ENCODE measurements at places on chromosomes 11 and 22. TPM values are rescaled to one million over a fixed set of nuclear protein-coding genes. Genes with fewer than 3 reads are reported as not detected.

DNA sequence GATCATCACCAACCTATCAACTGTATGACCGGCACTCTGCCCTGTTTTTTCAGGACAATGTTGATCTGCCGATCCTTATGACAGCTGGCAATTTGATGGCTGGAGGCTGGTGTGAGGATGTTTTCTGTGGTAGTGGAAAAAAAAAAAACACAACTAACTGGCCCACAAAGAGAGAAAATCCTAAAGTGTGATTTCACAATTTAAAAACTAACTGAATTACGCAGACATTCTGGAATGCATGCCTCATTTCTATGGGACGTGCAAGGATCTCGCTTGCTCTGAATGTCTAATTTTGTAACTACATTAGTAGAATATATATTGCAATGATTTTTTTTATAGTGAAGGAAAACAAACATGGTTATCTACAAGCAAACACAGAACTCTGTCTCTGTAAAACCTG is 590.5 kb downstream of the ETS1 start:
- no peaks in the 10 kb centered on the region for H3K4me1 ChIP-seq
- no peaks in the 10 kb centered on the region for H3K36me3 ChIP-seq
- no peaks in the 10 kb centered on the region for H3K27me3 ChIP-seq
- no peak overlapping the region for H3K4me3 ChIP-seq
- no peak for DNase-seq
- no peak overlapping the region for H3K27ac ChIP-seq

DNA sequence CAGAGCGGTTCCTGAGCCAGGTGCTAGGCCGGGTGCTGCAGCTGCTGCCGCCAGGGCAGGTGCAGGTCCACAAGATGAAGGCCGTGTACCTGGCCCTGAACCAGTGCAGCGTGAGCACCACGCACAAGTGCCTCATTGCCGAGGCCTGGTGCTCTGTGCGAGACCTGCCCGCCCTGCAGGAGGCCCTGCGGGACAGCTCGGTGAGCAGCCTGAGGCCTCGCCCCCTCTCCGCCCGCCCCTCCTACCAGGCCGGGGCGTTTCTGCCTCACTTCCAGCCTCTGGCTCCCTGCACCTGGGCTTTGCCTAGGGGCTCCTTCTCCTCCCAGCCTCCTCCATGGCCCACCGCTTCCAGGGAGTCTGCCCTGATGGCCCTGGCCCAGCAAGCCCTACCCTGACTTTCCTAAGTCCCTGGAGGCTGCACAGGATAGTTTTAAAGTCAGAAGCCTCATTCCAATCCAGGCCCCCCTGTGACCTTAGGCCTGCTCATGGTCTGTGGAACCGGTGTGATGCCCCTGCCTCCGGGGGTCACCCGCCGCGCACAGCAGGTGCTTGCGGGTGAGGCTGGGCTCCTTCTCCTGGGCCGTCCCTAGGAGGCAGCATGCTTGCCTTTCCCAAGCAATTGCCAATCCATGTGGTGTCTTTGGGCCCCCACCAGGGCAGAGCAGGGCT is 5.5 kb downstream of the TCIRG1 start:
- H3K4me3 ChIP-seq = no peak overlapping the region
- peaks cover 6% of the 10 kb centered on the region for H3K4me1 ChIP-seq
- peak overlapping the region; percentile 27 for H3K27ac ChIP-seq

GRCh38 chr11:118054712-118055640 is 21.9 kb upstream of the TMPRSS4 start:
- H3K27me3 ChIP-seq = no peaks in the 10 kb centered on the region
- H3K4me1 ChIP-seq = peaks cover 13% of the 10 kb centered on the region
- H3K4me3 ChIP-seq = no peak overlapping the region
- no peaks in the 10 kb centered on the region for H3K36me3 ChIP-seq
- no peak overlapping the region for H3K27ac ChIP-seq
- no peak for DNase-seq

- no peak overlapping the region for H3K27ac ChIP-seq
- peaks cover 36% of the 10 kb centered on the region for H3K4me1 ChIP-seq
- H3K36me3 ChIP-seq = no peaks in the 10 kb centered on the region
- H3K27me3 ChIP-seq = no peaks in the 10 kb centered on the region
- DNase-seq = no peak
Observed at GRCh38 chr22:33299245-33299956, 241.2 kb upstream of the SYN3 start.

- peak; percentile 25 for DNase-seq
- H3K27ac ChIP-seq = no peak overlapping the region
- peak overlapping the region; percentile 66 for H3K4me3 ChIP-seq
- H3K27me3 ChIP-seq = peaks cover 3% of the 10 kb centered on the region
- peaks cover 10% of the 10 kb centered on the region for H3K36me3 ChIP-seq
Observed at GRCh38 chr11:77590194-77590782, 535 bp downstream of the AQP11 start.

- H3K27ac ChIP-seq = no peak overlapping the region
- no peak overlapping the region for H3K4me3 ChIP-seq
- no peaks in the 10 kb centered on the region for H3K4me1 ChIP-seq
- H3K27me3 ChIP-seq = no peaks in the 10 kb centered on the region
Observed at GRCh38 chr11:1458340-1459218, 28.0 kb downstream of the MOB2 start.

- no peak overlapping the region for H3K27ac ChIP-seq
- H3K4me3 ChIP-seq = peak overlapping the region; percentile 13
- H3K27me3 ChIP-seq = peaks cover 33% of the 10 kb centered on the region
- no peaks in the 10 kb centered on the region for H3K36me3 ChIP-seq
- no peak for DNase-seq
Observed at GRCh38 chr22:50733521-50734342, 4.3 kb upstream of the ACR start.

DNA sequence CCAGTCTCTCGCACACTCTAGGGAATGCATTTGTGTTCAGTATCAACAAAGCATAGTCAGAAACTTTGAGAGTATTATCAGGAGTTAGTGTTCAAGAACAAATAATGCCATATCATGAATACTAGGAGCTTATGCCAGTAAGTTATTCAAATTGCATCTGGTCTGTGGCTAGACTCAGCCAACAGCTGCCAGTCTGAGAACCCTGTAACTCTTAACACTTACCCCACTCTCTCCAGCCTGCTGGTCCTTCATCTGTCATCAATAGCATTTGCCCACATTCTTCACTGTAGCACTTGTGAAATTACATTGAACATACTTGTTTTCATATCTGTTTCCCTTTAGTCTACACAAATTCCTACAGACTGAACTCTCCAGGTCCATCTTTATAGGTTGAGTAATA is 1157.5 kb upstream of the RAG2 start:
- H3K27ac ChIP-seq = no peak overlapping the region
- H3K36me3 ChIP-seq = no peaks in the 10 kb centered on the region
- no peak for DNase-seq
- no peaks in the 10 kb centered on the region for H3K27me3 ChIP-seq

DNA sequence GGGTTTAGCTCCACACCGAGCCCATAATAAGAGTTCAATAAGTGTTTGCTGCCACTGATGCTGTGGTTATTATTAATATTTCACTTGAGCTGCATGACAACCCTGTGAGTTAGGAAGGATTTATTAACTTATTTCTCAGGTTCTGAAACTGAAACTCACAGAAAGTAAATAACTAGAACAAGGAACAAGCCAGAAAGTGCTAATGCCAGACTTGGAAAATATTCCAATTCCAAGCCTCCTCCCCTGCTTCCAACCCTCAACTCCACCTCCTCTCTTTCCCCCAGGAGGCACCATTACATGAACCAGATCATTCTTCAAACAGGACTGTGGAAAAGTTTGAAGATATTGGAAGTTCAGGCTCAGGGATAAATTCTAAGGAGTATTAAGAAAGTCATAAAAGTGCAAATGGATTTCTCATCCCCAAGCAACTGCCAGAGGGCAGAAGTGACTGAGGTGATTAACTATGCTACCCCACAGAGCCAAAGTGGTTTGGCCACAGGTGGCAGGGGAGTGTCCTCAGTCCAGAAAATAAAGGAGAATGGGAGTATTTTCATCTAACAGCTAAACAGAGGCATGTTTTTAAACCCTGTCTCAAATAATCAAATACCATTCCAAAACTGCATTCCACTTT is 3.2 kb upstream of the FJX1 start:
- H3K4me3 ChIP-seq = no peak overlapping the region
- peaks cover 44% of the 10 kb centered on the region for H3K27me3 ChIP-seq
- no peak for DNase-seq

DNA sequence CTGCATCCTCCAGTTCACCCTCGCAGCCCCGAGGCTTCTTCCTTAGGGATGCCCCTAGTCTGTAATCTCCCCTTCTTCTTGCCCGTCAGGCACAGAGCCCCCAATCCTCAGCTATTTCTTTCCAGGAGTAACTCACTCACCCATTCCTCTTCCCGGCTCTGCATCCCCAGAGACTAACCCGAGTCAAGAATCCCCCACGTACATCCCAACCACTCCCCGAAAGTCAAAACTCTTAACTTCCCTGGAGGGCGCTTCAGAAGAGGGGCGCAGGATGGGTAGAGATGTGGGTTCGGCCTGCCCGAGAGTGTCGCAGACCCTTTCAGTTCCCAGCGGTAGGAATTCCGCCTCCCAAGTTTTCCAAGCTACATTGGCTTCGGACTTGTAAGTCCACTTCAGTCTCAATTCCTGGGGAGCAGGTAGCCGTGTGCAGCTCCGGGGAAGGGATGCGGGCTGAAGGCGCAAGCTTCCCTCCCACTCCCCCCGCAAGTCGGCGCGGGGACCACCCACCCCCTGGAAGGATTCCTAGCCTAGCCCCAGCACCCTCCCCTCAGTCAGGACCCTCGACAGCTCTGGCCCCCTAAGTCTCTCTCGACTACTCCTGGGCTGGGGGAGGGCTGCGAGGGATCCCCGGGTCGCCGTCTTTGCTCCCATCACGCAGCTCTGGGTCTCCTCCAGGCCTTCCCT is 871 bp downstream of the BDNF start:
- peaks cover 90% of the 10 kb centered on the region for H3K27me3 ChIP-seq
- H3K36me3 ChIP-seq = no peaks in the 10 kb centered on the region
- DNase-seq = peak; percentile 9

DNA sequence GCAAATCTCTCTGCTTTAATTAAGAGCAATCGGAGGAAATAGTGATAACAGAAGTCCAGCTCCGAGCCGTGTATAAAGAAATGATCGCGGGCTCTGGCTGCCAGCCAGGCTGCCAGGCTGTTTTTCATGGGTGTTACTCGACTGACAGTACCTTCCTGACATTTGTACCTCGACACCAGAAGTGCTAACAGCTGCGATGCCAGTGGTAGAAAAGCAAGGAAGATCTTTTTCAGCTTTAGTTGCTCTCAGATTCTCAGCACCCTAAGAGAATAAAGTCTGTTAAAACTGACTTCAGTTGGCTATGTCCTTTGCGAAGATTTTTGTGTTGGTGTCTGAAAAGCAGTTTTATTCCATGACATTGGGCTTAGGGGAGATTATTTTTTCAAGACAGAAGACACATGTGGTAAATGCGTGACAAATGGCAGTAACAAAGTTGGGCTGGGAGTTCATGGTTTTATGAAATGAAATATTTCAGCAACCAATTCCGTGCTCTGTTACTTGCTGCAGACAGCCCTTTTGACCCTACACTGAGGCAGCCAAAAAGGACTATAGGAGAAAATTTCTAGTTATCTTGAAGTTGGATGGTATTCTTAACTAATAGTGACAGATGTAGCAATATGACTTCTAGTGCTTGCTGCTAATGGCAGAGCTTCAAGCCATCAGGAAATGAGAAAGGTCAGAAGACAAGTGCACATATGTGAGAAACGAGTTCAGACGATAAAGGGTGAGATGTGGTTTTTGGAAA is 296.2 kb downstream of the CNTN5 start:
- no peaks in the 10 kb centered on the region for H3K36me3 ChIP-seq
- no peak for DNase-seq
- H3K4me3 ChIP-seq = no peak overlapping the region
- no peak overlapping the region for H3K27ac ChIP-seq

- H3K4me1 ChIP-seq = peaks cover 7% of the 10 kb centered on the region
- H3K36me3 ChIP-seq = no peaks in the 10 kb centered on the region
- peaks cover 10% of the 10 kb centered on the region for H3K27me3 ChIP-seq
- H3K27ac ChIP-seq = no peak overlapping the region
- no peak for DNase-seq
- H3K4me3 ChIP-seq = no peak overlapping the region
Observed at GRCh38 chr22:19590696-19591095, 66.5 kb upstream of the CLDN5 start.

GRCh38 chr22:20235389-20235991 is 32.6 kb downstream of the RTN4R start:
- H3K27ac ChIP-seq = peak overlapping the region; percentile 92
- DNase-seq = no peak
- peaks cover 14% of the 10 kb centered on the region for H3K4me1 ChIP-seq
- no peak overlapping the region for H3K4me3 ChIP-seq

- no peak overlapping the region for H3K27ac ChIP-seq
- DNase-seq = no peak
- peaks cover 55% of the 10 kb centered on the region for H3K4me1 ChIP-seq
- no peaks in the 10 kb centered on the region for H3K27me3 ChIP-seq
Observed at GRCh38 chr11:122179961-122180834, 64.2 kb upstream of the BLID start.

DNA sequence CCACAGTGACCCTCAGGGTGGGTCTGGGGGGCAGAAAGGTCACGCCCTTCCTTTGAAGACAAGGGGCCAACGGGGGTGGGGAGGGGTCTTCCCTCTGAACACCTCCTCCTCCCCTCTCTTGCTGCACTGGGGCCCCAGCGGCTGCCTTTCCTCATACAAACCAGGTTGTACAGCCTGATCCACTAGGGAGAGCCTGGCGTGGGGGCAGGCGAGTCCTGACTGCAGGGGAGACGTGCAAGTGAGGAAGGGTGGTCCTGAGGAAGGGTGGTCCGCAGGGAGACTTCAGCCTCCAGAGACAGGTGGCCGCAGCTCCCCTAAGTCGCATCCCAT is 43.6 kb upstream of the LINC01488 start:
- no peak overlapping the region for H3K4me3 ChIP-seq
- no peak overlapping the region for H3K27ac ChIP-seq
- H3K27me3 ChIP-seq = no peaks in the 10 kb centered on the region

DNA sequence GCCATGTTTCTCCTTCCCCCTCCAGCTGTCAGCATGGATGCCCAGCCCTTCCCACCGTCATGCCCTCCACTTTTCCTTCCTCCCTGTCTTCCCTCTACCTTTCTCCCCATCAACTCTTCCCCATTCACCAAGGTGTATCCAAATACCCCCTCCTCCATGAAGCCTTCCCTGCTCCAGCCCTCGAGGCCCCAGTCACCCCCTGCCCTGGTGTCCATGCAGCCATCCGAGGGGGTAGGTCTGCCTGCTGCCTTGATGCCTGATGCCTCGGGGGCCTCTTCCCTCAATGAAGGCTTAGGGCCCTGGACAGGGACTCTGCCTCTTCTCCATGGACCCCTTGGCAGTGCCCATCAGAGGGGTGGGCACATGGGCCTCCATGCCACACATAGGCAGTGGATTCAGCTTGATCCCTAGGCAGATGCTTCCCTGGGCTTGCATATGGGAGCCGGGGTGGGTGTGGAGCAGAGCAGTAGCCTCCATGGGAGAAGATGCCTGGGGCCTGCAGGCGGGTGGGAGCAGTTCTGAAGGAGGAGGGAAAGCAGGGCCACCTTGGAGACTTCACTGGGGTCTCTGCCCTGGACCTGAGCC is 795.8 kb downstream of the BRD1 start:
- peak overlapping the region; percentile 12 for H3K27ac ChIP-seq
- H3K36me3 ChIP-seq = no peaks in the 10 kb centered on the region
- no peak overlapping the region for H3K4me3 ChIP-seq
- peaks cover 3% of the 10 kb centered on the region for H3K27me3 ChIP-seq

Gene P4HA3
- total RNA-seq = not detected

Gene HBB
- not detected for total RNA-seq

Gene USH1C
- total RNA-seq = not detected

Gene GAS2
- 3.4 TPM for total RNA-seq

Gene MUC6
- not detected for total RNA-seq

Gene DNAJB7
- not detected for total RNA-seq

Gene SOX6
- 18.6 TPM for total RNA-seq

Gene DDI1
- not detected for total RNA-seq

Gene A4GALT
- total RNA-seq = 0.39 TPM

Gene SRRD
- total RNA-seq = 30.8 TPM

Gene LRRC74B
- total RNA-seq = not detected

Gene TSGA10IP
- 2.7 TPM for total RNA-seq

Gene MMP3
- total RNA-seq = not detected

All from neural crest cell (in vitro differentiated cells).